T-cell (primary cell): ENCODE measurements at places on chromosomes 7 and 10.

DNA sequence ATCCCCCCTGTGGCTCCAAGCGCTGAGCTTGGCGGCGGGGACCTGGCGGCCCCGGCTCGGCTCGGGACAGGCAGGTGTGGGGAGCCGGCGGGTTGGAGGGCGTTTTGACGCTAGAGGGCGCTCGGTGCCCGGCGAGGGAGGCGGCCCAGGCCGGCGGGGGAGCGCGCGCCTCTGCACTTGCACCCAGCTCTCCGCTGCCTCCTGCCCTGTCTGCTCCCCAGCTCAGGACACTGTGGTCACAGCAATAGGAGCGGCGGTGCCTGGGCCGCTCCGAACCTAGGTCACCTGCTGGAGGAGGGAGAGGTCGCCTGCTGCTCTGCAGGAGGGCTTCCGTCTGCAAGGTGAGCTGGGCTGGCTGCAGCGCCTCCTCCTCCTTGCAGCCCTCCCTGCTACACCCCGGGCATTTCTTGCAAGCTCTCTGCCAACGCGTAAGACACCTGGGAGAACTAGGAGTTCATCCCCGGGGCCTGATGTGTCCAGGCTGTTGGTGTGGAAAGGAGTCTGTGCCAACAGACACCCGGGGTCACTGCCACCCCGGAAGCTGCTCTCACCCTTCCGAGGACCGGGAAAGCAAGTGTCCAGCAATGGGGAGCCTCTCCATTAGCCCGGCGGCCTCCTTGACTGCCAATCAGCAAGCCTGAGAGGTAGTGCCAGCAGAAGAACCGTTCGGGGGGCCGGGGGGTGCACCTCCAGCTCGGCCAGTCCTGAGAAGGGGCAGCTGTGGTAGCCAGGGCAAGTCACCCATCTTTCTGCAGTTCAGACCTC, 620.4 kb downstream of the GALNT17 start:
- no peak for DNase-seq

GRCh38 chr7:22894546-22894945, 71.9 kb upstream of the TOMM7 start:
- DNase-seq: no peak

DNA sequence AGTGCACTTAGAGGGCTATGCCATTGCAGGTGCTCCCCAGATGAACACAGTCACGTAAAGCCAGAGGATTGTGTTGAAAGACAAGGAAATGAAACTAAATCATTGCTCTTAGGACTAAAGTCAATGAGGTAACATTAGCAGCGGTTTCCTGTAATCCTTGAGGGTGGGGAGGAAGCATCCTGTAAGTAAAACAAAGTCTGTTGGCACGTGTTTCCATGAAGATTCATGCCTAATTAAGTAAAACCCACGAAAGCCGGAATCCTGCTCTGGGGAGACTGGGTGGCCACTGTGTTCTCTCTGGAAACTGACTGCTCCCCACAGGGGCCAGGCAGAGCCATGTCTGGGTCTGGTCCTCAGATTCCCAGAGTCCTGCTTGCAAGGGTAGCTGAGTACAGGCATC, 18.3 kb downstream of the STEAP1B start:
- no peak for DNase-seq

DNA sequence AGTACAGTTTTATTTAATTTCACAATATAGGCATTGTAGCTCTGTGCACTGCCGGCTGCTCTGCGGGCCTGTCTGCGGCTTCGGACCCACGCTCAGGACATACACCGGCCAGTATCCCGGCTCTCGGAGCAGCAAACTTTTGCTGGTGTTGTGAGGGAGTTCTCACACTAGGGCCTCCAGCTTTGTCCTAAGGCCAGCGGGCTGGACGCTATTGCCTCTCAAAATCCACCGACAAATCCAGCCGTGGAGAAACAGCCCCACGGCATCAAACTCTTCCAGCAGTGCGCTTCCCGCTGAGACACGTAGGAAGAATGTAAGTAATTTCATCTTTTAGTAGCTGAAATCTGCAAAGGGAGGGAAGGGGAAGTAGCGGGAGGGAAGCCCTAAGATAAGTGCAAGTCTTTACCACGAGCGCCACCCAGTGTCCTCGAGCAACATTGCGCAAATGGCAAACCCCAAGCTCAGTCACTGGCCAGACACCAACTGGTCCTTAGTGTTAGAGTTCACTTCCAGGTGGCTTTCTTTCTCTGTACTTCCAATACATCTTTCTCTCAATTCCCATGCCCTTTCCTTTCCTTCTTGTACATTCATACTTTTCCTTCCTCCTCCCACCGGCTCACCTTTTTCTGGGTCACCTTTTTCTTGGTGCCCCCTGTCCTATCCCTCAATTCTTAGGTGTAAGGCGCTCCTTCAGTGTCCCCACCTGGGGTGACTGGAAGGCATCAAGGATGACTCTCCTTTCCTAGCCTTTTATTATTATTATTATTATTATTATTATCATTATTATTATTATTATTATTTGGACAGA, 3.0 kb upstream of the DLX5 start:
- peak; percentile 60 for DNase-seq

DNA sequence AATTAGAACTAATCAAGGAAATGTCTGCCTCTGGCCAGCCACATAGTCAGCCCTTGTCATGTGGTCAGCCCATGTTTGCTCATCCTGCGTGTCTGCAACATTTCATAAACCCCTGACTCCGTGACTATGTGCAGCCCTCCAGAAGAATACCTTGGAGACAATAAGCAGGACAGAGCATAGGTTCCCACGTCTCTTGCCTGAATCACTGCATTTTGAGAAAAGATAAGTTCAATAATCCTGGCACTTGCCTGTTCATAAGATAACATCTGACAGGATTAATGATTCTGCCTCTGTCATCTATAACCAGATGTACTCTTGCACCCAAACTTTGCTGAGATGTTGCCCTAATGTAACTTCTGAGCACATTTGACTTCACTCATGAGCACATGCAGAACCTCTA, 78.4 kb downstream of the AKR1D1 start:
- DNase-seq: no peak

DNA sequence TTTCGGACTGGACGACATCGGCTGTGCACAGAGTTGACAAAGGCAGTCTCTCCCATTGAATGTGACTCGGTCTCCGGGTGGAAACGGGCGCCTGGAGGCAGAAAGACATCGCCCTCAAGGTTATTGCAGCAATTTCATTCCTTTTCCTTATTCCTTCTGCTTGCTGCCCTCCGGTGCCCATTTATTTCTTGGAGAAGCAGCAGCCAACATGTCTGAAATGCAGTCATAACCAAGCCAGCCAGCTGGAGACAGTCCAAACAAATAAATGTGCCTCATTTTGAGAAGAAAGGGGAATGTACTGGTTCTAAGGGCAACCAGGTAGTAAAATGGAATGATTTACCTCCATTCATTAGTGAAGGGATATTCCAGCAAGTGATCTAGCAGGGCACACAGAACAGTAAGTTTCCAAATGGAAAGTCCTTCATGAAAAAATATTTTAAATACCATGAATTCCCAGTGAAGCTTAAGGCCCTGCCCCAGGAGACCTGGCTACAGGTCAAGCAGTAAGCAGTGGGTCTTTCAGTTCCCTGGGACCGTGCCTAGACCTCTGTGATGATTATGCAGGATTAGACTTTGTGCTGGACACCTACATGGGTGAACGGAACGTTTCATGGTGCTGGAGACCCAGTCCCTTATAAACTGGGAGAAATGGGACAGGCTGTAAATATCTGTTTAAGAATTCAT, 86.6 kb downstream of the ABLIM1 start:
- no peak for DNase-seq

DNA sequence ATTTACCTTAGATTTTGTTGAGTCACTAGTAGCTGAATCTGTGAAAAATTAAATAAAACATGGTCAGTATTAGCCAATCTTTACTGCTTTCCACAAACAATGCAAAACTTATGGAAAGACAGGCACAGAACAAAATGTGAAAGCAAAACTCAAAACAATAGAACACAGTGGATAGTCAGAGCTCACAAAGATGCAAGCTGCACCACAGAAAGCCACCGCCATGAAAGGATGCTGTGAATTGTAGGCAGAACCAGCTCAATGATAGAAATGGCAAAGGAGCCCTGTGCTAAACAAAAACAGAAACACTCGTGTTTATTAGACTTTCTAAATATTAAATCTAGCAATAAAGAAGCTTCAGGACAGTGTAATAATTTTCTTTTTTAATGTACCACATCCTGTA, 134.4 kb downstream of the ARHGAP21 start:
- no peak for DNase-seq

GRCh38 chr7:132097550-132098134, 478.6 kb downstream of the PLXNA4 start:
- DNase-seq: no peak

- no peak for DNase-seq
Measured at GRCh38 chr7:23438171-23438570, 32.1 kb downstream of the IGF2BP3 start.

DNA sequence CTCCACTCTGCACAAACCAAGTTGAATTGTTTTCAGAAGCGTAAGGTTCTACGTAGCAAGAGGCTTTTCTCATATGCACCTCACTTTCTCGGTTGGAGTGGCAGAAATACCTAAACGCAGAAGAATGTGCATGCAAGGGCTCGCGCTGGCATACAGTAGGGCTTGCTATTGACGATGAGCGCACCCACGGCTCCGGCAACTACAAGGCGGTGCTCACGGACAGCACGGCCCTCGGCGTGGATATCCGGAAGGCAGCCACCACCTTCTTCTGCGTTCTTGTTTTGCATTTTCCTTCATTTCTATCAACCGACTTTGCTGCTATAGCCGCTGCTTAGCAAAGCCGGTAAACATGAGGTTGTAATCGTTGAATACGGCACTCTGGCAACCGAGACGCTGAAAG, 51.1 kb upstream of the UBE3C start:
- no peak for DNase-seq

DNA sequence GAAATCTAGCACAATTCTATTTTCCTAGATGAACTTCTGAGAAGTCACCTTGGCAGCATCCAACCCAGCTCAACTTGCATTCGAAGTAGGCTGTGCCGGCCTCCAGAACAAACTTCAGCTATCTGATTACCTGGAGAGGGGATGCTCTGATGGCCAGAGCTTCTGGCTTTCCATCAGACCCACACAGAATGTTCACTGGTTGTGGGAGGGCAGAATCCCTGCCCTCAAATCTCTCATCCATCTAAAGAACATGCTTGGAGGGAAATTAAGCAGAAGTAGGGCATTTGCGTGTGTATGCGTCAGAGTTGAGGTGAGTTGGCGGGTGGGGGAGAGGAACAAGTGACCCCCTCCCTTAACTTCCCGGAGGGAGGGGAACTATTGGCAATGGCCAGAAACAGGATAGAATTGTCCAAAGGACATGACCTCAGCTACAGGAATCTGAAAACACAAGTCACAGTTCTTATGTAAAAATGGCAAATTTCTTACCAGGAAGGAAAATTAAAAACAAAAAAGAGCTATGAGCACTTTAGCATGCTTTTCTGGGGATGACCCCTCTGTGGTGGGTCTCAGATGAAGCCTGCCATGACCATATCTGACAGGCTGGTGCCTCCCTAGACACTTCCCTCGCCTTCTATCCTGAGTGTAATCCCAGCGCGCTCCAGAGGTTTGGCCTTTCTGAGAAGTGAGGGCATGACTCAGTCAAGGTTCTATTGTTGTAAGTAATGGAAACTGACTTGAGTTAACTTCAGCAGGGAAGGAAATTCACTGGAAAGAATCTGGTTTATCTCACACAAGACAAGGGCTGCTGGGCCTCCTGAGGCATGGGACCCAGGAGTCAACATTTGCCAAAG, 278.8 kb downstream of the RPS24 start:
- DNase-seq: no peak

- DNase-seq: no peak
Measured at GRCh38 chr7:155283565-155284194, 14.0 kb upstream of the INSIG1 start.

DNA sequence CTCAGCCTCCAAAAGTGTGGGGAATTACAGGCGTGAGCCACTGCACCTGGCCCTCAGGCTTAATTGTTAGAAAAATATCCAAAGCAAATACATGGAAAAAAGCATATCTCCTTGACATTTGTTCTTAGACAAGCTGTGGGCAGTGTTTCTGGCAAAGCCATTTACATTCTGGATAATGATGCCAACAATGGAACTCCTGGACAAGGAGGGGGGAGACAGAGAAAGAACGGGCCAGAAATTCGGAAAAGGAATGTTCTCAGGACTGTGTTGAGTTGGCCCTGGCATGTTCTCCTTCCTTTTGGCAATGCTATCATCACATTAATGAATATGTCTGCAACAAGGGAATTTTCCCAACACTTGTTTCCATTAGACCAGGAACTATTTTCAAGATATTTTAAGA, 88.7 kb downstream of the UBE2H start:
- DNase-seq: no peak

GRCh38 chr10:47036771-47037170, 125.5 kb downstream of the PTPN20 start:
- DNase-seq: no peak

DNA sequence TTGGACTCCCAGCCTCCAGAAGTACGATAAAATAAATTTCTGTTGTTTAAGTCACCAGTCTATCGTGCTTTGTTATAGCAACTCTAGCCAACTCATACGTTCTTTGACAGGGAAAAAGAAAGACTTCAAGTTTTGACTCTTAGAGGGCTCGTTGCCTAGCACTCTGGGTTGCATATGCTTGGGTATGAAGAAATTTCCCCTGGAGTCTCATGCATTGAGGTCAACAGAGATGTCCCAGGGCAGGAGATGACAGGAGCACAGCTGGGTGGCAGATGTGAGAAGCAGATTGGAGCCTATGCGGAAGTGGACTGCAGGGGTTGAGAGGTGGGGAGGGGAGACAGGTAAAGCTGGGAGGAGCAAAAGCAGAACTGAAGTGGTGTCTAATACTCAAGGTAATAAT, 63.3 kb upstream of the JAZF1 start:
- no peak for DNase-seq

GRCh38 chr7:150695654-150696053, 10.1 kb downstream of the GIMAP2 start:
- DNase-seq: no peak

GRCh38 chr7:153408360-153409335, 643.5 kb upstream of the DPP6 start:
- no peak for DNase-seq

DNA sequence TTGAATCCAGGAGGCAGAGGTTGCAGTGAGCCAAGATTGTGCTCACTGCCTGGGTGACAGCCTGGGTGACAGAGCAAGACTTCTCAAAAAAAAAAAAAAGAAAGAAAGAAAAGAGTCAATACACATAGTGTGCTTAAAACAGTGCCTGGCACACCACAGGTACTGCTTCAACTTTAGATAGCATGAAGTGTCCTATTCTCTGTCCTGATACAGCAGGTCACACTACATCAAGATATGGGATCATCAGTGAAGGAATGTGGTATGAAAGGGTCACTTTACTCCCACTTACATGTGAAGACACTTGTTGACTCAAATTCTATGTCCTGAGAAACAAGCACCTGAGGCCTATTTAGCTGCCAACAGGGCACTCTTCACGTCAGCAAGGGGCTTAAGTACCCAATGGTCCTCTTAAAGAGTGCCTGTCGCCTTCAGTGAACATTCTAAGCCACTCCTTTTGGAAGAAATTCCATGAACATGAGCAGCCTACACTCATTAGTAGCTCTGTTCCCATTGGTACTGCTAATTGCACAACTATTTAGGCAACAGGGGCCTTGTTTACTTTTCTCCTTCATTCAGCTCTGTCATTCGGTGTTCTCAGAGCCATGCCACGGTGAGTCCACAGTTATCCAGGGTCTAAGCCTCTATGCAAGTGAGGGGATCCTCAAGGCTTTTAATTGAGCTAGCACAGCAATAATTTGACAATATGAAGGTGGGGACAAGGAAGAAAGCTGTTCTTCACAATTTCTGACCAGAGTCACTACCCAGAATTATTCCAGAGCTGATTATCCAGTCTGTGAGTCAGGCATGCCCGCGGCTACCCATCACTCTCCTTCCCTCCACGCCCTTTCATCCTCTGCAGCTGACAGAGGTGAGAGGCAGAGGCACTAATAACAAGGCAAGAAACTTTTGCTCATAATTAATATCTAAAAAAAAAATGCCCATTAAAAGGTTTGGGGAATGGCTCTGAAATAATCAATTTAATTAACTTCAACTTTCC, 56.6 kb upstream of the PTN start:
- no peak for DNase-seq
